Stimulated activated naive CD4-positive, alpha-beta T cell (primary cell): ENCODE measurements at places on chromosomes 4 and X.

DNA sequence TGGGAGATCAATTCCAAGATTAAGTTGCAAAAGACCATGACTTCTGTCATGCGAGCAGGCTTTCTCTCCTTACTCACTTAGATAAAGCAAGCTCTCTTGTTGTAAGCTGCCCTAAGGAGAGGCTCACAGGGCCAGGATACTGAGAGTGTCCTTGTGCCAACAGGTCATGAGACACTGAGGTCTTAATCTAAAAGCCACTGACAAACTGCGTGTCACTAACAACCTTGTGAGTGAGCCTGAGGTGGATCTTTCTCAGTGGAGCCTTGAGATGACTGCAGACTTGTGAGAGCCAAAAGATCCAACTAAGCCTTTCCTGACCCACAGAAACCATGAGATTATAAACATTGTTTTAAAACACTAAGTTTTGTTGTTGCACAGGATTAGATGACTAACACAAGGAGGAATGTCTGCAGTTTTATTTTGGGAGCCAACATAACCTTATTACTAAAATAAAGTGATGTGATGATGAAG is 170.5 kb downstream of the SLC39A8 start:
- DNase-seq = no peak

GRCh38 chr4:184722798-184723197 is 11.1 kb downstream of the CENPU start:
- DNase-seq = no peak

DNA sequence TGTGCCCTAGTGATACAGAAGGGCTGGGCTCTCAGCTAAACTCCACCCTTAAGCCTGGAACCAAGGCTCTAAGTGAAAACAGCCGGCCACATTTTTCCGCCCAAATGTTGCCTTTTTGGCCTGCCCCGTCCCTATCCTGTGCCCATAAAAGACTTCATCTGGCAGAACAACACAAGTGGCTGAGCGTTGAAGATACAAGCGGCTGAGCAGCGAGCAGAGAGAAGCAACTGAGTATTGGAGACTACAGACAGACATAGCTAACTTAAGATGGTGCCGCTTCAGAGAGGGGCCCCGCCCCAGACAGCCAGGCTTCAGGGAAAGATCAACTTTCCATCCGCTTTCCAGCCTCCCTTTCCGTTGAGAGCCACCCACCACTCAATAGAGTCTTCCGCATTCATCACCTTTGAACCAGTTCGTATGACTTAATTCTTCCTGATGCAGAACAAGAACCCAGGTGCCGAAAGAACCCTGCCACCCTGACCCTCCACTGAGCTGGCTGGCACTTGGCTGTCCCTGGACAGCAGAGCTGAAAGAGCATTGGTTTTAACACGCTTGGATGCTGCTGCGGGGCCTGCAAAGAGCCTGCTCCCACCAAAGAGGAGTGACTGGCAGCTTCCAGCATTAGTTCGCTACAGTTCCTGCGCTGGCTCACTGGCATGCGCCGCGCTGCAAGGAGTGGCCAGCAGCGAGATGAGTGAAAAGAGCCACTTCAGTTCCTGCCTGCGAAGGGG is 853.2 kb upstream of the INTU start:
- no peak for DNase-seq

GRCh38 chrX:41490446-41490845 is 43.3 kb downstream of the NYX start:
- no peak for DNase-seq

DNA sequence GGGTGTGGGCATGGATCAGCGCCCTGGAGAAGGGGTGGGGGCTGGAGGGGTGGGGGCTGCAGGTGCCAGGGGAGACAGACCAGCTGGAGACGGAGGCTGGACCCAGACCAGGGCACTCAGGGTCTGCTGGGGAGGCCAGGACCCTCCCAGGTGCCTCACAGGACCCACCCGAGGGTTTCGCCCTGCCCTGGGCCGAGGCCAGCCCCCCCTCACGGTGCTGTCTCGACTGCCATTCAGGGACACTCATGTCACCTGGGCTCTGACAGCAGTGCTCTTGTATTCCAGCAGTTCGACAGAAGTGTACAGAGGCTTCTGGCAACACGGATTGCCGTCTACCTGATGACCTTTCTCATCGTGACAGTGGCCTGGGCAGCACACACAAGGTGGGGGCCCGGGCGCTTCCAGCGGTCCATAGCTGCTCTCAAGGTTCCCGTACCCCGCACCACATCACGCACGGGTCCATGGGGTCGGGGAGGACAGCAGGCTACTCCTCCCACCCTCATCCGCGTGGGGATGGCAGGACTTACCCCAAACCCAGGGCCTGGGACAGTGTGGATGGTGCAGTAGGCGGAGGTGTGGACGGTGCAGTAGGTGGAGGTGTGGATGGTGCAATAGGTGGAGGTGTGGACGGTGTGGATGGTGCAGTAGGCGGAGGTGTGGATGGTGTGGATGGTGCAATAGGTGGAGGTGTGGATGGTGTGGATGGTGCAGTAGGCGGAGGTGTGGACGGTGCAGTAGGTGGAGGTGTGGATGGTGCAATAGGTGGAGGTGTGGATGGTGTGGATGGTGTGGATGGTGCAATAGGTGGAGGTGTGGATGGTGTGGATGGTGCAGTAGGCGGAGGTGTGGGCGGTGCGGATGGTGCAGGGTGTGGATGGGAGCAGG is 18.1 kb downstream of the TMEM175 start:
- DNase-seq = no peak

DNA sequence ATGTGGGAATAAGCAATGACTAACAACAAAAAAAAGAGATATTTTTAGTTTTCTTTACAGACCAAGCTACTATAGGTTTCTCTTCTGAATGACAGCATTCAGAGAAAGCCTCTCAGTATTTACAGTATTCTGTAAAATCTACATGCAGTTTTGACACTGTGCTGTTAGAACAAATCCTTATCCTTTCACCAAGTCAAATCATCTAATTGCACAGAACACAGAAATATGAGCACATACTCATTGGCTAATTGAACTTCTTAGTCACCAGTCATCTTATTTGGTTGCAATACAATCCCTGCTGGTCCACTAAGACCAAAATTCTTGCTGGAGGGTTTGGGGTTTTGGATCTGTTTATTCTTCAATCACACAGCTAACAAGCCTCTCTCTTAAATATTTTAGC is 5.7 kb downstream of the ACOT9 start:
- no peak for DNase-seq

DNA sequence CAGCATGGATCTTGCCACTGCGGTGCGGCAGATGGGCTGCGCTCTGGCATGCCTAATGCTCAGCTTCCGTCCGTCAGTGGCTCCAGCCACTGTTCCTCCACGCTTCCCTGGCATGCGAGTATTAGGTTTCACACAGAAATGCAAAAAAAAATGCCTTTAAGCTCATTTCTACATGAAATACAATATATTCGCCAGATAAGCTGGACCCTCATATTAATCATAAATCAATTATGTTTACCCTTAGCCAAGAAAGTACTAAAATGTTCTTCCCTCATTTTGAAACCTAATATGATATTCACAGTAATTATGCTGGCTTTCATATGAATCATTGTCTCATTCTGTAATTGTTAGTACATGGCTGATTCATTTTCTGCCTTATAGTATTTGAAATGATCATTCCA is 115.5 kb upstream of the FAM241A start:
- DNase-seq = no peak

- DNase-seq = peak; percentile 74
Observed at GRCh38 chrX:149631234-149632165, at the start of gene TMEM185A. TMEM185A (minus strand) TSS chrX:149631792; CDS start chrX:149631580, 212 bp downstream.

GRCh38 chr4:39502019-39502663 is 25.1 kb downstream of the UGDH start:
- no peak for DNase-seq

GRCh38 chr4:38490753-38491446 is 173.1 kb upstream of the KLF3 start:
- no peak for DNase-seq

DNA sequence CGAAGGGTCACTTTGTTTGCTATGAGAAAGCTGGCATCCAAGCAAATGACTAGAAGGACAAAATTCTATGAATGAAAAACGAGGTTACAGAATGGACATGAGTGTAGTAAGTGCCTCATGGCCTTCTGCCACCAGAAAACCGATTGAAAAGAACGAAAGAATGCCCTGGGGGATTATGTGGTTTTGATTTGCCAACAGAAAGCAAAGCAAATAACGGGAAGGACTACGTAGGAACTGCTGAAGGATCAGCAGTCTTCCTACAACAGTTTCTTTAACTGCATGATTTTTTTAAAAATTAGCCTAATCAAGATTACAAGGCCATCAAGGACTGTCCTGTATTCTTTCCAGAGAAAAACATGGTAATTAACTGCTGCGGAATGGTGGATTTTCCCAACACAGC is 50.6 kb downstream of the NRK start:
- no peak for DNase-seq

- no peak for DNase-seq
Observed at GRCh38 chr4:164904336-164904735, 27.4 kb downstream of the APELA start.

- DNase-seq = peak; percentile 4
Observed at GRCh38 chrX:123648028-123648810, 84.6 kb downstream of the THOC2 start.

DNA sequence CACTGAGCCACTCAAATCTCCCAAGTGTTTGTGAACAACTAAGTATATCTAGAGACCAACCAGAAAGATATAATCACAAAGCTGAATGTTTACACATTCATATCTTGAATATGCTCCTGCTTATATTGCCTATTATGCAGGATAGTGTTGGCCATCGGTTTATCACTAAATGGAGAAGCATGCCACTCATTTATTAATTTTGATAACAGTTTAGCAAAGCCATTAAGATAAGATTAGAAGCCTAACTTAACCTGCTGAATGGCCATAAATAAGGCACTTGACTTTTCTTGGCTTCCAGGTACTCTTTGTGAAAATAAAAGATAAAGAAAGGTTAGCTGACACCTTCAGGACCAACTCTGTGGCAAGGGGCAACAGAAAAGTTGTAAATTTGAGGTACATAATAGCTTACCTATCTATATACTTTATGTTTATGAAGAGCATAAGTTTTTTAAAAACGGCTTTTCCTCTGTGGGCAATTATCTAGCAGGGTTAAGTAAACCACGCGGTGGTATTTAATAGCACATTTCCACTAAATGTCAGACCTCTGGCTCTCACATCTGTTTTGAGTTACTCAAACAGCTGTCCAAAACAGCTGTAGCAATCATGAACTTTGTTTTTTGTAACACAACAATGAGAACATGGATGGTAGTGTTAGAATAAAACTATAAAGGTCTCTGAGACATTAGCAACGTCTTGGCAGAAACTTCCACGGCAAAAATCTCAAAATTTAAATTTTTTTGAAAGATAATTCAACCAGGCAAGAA is 58.8 kb upstream of the FTHL17 start:
- no peak for DNase-seq

- no peak for DNase-seq
Observed at GRCh38 chrX:55490974-55491373, 1.3 kb upstream of the USP51 start.

- DNase-seq = no peak
Observed at GRCh38 chr4:20760053-20760452, 59.8 kb downstream of the PACRGL start.

- DNase-seq = no peak
Observed at GRCh38 chrX:39133971-39134370, 332.7 kb downstream of the MID1IP1 start.

DNA sequence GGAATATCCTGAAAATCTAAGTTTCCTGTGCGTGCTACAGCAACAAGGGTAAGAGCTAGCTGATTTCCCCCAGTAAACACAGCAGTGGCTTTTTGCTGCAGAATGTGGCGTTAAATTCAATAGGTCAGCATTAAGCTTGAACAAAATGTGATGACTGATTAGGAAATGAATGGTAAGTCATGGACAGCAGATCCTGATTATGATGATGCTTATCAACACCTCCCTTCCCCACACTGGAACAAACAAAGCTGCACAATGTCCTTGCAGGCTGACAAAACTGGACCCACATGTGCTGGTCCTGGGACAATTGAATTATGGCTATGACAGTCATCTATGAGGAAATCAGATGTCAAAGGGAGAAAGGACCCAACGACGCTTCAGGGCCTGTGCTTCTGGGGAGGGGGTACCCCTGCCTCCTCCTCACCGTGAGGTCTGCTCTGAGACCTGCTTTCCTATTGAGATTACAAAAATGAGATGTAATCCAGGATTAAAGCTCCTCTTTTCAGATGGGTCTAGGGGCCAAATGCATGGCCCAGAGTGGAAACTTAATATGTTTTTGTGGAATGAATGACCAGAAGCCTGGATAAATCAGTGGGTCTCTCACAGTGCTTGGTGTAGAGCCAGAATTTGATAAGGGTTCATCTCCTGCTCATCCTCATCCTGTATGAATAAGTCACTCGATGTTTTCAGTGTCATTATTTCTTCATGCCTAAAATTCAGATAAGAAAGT is 32.0 kb upstream of the BOD1L1 start:
- DNase-seq = no peak

- no peak for DNase-seq
Observed at GRCh38 chr4:100087743-100088142, 102.5 kb downstream of the DDIT4L start.

GRCh38 chrX:119735467-119735866 is 22.9 kb upstream of the SOWAHD start:
- DNase-seq = no peak

- no peak for DNase-seq
Observed at GRCh38 chrX:20382518-20383297, 116.0 kb upstream of the RPS6KA3 start.
